ENCODE measurements at places on chromosomes 2 and 18.

- peak; percentile 80 for DNase-seq
Observed at GRCh38 chr2:102005989-102006885, 14.5 kb downstream of the IL1R2 start.

- no peak for DNase-seq
Observed at GRCh38 chr2:160301420-160301819, 101.3 kb upstream of the ITGB6 start.

DNA sequence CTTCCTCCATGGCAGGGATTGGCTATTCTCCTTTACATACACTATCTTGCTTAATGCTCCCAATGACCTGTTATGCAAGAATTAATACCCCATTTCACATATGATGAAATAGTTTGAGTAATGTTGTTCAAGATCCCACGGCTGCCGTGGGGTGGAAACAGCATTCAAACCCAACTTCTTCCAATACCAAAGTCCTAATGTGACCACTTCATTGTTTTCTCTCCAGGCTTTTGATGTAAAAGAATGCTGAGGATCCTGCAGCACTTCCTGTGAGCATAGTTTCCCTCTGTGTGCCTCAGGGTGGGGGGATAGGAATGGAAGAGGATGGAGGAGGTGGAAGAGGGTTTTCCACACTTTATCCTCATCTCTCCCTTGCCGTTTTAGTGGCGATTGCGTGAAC lies 199.4 kb downstream of the IRS1 start:
- DNase-seq, result peak; percentile 75

GRCh38 chr18:35345950-35346349 lies 1.7 kb upstream of the ZNF24 start:
- DNase-seq, result no peak

GRCh38 chr2:33370636-33371265 lies 105.7 kb upstream of the RASGRP3 start:
- DNase-seq, result no peak

DNA sequence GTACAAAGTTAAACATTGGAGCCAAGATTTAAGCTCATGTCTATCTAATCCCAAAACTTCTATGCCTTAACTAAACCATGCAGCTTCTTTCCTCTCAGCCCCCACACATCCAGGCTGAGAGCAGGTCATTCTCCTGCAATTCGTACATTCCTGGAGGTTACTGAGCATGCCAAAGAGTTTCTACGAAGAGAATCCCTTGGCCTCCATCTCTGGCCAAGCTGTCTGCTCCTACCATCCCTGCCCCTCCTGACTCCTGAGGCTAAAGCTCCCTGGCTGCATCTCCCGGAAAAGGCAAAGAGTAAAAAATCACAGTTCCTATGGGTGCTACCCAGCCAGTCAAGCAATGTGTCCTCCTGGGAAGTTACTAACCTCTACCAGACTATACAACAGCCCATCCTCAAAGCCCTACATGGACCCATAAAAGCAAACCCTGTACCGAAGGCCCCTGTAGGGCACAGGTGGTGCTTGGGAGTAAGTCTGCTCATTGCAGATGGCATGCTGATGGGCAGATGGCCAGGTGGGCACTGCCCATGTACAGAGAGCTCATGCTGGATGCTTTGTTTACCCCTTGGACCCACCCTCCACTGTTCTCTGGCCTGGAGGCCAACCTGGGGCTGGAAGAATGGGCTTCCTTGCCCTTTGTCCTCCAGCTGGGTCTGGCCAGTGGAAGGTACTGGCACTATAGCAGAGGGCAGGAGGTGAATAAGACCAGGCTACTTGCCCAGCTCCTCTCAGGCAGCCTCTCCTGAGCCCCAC lies 99.5 kb downstream of the TTC32 start:
- peak; percentile 70 for DNase-seq

- DNase-seq, result peak; percentile 50
Observed at GRCh38 chr2:82968358-82968757, 1490.7 kb downstream of the SUCLG1 start.

DNA sequence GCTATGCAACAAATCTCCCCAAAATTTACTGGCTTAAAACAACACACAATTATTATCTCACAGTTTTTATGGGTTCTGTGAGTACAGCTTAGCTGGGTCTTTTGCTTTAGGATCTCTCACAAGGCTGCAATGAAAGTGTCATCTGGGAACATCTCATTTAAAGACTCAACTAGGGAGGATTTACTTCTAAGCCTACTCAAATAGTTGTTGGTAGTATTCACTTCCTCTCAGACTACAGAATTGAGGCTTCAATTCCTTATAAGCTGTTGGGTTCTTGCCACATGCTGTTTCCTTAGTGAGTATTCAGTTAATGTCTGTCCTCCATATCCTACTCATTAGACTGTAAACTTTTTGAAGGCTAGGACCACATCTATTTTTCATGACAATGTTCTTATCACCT lies 72.3 kb downstream of the MDH1 start:
- DNase-seq, result peak; percentile 88

DNA sequence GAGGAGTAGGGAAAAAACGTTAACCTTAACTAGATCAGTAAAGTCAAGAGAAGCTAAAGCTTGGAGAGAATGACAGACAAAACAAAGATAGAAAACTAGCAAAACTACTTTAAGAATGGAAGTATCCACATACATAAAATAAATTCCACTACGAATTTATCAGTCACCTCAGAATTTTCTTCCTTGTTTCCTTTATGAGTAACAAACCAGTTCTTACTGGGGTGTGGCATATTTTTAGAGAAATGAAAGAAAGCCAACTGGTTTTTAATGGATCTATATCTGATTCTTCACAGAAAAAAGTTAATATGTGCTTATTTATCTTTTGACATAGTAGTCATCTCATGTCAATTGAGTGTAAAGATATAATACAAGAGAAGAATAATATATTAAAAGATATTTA lies 2033.7 kb upstream of the CELF4 start:
- no peak for DNase-seq

DNA sequence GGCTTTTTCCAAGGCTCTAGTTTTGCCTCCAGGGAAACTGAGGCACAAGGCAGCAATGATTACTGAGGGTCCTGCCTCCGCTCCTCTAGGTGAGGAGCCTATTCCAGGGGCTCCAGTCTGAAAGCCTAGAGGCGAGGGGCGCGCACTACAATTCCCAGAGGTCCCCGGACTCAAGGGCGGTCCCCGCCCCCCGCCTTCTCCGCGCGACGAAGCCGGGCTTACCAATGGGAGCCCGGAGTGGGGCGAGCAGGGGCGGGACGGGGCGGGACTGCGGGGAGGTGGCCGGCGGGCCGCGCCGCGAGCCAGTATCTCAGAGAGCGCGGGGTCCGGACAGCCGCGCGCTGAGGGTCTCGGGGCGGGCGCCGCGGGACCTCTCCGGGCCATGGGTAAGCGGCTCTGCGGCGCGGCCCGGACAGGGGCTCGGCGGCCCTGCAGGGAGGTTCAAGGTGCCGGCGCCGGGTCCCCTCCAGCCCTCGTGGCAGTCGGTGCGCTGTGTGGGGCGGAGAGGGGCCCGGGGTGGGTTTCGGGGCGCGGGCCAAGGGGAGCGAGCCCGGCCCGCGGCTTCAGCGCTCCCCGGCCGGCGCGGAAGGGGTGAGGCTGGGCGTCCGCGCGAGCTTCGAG lies at the start of gene ARID5A:
ARID5A (plus strand) TSS at position 308 of the 621 bp plus-strand sequence; CDS start at position 383, 75 bp downstream.
- peak; percentile 85 for DNase-seq

DNA sequence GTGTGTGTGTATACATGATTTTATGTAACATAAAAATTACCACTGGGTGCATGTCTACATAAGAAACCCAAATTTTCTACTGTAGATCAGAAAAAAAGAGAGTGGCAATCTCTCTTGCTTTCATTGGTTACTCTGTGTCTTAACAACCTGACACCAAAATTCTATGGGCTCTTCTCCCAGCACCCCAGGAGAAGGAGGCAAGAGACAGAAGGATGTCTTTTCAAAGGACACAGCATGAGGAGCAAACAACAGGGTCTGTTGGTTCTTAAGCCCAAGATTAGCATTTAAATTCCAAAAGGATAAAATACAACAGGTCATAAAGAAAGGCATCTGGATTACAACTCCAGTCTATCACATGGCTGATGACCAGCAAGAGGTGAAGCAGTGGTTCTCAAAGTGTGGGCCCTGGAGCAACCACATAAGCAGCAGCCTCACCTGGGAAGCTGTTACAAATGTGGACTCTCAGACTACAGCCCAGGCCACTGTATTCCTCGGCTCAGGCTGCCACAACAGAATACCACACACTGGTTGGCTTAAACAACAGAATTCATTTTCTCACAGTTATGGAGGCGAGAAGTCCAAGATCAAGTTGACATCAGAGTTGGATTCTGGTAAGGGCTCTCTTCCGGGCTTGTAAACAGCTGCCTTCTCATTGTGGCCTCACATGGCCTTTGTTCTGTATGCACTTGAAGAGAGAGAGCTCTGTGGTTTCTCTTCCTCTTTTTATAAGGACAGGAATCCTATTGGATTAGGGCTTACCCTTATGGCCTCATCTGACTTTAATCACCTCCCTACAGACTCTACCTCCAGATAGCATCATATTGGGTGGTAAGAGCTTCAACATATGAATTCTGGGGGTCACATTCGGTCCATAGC lies 79.8 kb upstream of the RNF152 start:
- DNase-seq, result no peak

DNA sequence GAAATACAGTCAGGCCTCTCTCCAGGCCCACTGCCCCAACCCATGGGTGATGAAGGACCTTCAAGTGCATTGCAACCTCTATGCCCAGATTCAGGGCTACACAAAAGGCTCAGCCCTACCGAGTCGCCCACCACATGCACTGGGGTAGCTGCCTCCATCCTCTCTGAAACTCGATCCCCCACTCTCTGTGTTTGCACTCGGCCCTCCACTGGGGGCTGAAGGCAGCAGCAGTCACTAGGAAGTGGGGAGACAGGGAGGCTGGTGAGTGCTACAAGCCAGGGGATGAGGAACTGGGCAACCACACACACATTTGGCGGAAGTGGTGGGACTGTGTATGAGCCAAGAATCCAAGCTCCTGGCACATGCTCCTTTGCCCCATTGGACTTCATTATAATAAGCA lies 94.6 kb downstream of the CERS6 start:
- no peak for DNase-seq

- no peak for DNase-seq
Observed at GRCh38 chr2:172791953-172792352, 56.3 kb downstream of the RAPGEF4 start.

DNA sequence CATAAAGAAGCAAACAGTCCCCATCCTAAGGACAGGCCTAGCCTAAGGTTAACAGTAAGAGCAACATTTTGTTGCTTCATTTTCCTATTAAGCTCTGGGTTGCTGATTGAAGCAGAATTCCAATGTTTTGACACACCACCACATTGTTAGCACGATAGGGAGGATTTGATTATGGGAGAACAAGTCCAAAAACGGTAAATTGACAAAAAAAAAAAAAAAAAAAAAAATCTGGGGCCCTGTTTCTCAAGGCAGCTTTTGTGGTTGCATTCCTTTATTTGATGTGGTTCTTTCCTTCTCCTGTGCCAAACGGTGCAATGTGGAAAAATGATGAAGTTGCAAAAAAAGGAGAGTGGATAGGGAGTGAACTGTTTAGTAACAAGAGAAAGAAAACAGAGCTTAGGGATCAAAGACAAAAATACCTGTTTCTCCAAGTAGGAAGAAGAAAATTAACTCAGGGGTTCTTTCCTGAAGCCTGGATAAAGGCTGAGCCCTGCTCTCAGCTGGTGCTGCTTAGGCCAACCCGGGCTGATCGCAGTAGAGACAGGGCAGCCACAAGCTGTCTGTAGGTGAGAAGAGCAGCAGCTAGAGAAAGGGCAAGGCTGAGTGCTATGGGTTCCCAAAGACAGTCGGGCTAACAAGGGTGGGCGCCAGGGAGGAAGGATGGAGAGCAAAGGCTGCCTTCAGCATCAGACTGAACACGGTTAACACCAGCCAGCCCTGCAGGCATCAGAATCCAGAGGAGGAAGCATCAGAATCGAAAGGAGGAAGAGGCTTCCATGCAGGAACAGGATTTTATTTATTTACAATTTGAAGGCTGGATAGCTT lies 167.8 kb upstream of the FOSL2 start:
- DNase-seq, result peak; percentile 93

- DNase-seq, result no peak
Observed at GRCh38 chr2:86360776-86361175, 23.4 kb upstream of the REEP1 start.

DNA sequence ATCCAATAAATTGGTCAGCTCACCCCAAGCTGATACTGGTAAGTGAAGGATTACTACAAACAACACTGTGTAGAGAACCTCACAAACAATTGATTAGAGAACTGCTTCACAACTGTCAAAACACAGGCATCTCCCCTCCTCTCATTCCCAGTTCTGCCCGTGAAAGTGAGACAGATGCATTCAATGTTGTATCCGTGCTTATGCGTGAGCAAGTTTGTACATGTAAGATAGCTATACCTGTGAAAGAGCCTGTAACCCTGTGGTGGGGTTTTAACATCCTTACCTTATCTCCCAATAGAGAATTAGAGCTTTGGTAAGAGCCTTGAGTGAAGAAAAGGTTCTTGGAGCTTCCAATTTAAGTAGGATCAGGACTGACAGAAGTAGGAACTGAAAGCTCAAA lies 9.1 kb downstream of the MARCHF4 start:
- no peak for DNase-seq

- peak; percentile 65 for DNase-seq
Observed at GRCh38 chr2:69694894-69695849, 46.8 kb upstream of the ANXA4 start.

DNA sequence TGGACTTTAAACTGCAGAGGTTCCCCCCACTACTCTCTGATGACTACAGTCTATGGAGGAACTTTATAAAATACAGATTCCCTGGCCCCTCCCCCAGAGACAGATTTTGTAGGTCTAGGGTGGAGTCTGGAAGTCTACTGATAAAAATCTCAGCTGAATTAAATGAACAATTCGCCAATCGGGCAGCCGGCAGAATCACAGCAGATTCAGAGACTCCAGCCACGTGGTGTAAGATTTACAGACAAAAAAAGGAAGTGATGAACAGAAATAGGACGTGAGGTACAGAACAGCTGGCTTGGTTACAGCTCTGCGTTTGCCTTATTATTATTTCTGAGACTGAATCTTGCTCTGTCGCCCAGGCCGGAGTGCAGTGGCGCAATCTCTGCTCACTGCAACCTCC lies 21.4 kb upstream of the MTA3 start:
- DNase-seq, result no peak

- DNase-seq, result no peak
Observed at GRCh38 chr2:24832931-24833701, 39.9 kb downstream of the CENPO start.

GRCh38 chr18:48877941-48878340 lies 72.8 kb downstream of the SMAD7 start:
- no peak for DNase-seq

- DNase-seq, result no peak
Observed at GRCh38 chr2:21422724-21423522, 299.2 kb downstream of the TDRD15 start.

All from fibroblast of pulmonary artery (primary cell).